ENCODE measurements at places on chromosomes 5 and 9.

- DNase-seq = no peak
Observed at GRCh38 chr5:68140763-68141162, 74.8 kb upstream of the PIK3R1 start.

DNA sequence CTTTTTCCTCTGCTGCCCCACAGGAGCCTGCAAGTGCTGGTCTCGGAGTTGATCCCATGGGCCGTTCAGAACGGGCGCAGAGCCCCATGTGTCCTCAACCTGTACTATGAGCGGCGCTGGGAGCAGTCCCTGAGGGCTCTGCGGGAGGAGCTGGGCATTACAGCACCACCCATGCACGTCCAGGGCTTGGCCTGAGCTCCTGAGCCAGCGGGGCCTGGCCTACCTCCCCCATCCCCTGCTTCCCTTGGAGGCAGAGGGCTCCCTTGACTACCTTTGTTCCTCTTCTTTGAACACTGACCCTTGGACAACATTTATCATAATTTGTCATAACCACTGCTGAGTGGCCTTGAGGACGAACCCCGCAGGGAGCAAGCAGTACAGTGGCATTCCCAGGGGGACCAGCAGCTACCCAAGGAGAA is 6.9 kb upstream of the SLC27A4 start:
- DNase-seq = no peak

DNA sequence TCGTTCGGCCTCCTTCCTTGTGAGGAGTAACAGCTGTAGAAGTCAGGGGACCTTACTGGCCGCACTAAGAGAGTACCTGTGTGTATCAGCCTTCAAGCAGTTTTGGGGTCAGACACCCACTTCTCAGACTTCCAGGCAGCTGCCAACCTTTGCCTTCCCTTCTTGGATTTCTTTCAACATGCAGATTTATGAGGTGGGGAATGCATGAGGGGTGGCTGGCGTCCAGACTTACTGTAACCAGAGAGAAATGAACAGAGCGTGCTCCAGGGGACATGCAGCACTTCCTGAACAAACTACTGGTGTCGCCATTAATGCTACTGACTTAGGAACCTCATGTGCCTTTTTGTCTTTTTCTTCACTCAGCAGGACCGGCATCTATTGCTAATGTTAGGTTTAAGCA is 46.7 kb downstream of the INSYN2B start:
- DNase-seq = no peak

DNA sequence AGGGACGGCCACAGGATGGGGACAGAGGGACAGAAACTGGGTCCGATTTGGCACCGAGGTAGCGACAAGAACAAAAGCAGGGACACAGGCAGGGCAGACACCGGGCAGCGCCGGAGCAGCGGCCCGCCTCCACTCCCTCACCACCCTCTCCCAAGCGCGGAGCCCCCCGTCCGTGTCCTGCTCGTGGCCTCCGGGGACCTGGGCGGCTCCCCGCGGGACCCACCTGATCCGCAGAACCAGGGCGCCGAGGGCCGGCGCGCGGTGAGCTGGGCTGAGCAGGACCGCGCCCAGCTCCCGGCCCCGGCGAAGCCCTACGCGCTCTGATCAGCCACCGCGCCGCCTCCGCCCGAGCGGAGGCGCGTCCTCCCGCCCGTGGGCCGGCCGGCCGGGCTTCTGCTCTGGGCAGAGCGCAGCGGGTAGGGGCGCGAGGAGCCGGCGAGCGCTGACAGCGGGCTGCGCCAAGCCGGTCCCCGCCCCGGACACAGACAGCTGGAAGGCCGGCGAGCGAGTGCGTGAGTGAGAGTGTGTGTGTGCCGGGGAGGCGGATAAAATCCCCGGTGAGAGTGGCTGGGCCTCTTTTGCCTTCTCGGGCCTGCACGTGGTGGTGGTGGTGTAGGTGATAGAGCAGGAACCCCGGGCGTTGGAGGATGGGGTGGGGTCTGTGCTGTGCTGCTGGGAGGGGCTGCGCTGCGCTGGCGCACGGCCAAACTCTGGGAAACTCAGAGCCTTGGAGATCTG is at the start of gene GGTA1:
TSS of gene GGTA1 (minus strand) at position 418 of the 738 bp plus-strand sequence. CDS start 31,922 bp downstream, outside the sequence.
- no peak for DNase-seq

GRCh38 chr5:19531374-19531952 is 456.5 kb downstream of the CDH18 start:
- no peak for DNase-seq

All from thoracic aorta (tissue), 2 donors.